ENCODE measurements at places on chromosomes 2 and 18.

DNA sequence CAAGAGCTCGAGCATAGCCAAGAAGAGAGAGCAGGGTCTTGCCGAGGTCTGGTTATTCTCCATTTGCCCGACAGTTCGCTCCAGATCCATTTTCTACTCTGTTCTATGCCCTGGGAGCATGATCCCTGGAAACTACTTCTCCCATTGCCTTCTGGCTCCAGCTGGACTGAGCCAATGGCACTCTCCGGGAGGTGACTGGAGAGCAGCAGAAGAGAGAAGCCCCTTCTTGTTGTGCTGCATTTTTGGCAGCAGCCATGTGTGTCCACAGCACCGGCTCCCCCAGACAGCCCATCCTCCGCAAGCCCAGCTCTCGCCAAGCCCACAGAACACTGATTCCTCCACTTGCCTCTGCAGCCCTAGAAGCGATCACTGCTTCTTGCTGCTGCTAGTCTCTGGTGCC is 345.5 kb downstream of the TNS1 start:
- DNase-seq: no peak

DNA sequence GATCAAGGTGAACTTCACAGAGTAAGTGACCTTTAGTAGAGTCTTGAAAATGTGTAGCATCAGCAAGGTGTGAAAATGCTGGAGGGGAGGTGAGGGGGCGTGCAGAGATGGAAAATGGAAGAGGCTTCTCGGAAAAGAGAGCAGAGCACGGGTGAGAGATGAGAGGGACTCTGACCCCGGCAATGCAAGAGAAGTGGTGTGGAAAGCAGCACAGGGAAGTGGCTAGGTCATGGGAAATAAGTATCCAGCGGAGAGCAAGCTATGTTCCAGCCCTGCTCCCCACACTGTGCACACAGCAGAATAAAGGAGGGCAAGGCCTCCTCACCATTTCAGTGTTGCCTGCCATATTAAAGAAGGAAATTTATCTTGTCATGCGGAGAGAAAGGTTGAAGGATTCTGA is 241.7 kb upstream of the DOK6 start:
- no peak for DNase-seq

DNA sequence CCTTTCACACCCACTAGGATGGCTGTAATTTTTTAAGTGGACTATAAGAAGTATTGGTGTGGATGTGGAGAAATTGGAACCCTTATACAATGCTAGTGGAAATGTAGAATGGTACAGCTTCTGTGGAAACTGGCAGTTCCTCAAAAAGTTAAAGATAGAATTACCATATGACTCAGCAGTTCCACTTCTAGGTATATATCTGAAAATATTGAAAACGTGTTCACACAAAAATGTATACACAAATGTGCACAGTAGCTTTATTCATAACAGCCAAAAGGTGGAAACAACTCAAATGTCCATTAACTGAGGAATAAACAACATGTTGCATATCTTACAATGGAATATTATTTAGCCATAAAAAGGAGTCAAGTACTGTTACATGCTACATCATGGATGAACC is 17.7 kb downstream of the TANK start:
- DNase-seq: no peak

DNA sequence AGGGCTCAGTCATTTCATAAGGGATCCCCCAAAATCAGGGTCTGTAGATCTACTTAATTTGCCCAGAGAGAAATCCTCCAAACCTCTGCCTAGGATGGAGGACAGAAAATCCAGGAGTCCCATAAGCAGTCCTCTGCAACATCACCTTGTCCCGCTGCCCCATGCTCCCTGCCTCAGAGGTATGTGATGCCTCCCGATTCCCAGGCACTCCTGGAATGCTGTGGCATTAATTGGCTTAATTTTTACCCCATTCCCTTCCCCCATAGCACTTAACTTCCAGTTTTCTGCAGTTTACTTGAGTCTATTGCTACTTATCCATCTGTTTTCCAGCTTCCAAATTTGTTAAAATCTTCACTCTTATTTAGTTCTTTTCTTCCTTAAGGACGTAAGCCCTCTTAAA is 91.6 kb upstream of the TSPYL6 start:
- DNase-seq: no peak

Measured in stimulated activated CD4-positive, alpha-beta T cell treated with anti-CD3 and anti-CD28 coated beads, TNF-alpha, amount 100 ng/mL, for 1 hour (primary cell).